Activated CD4-positive, alpha-beta T cell treated with anti-CD3 and anti-CD28 coated beads for 36 hours (primary cell): ENCODE measurements at places on chromosomes 1 and 21. TPM values are rescaled to one million over a fixed set of nuclear protein-coding genes. Genes with fewer than 3 reads are reported as not detected.
A peak's percentile ranks its signal among the peaks of the same experiment; 100 is the strongest.

DNA sequence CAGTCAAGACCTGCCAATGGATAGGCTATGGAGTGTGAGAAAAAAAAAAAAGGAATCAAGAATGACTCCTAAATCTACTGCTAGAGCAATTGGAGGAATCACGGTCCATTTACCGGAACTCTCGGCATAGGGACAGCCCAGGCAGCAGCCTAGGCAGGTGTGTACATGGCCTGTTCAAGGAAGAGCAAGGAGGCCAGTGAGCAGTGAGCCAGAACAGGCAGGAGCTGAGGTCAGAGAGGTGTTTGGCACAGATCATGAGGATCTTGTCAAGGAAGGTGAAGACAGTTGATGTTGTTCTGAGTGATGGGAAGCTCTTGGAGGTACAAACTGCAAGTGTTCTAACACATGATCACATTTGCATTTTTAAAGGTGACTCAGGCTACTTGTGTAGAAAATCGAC lies 40.6 kb upstream of the HHAT start:
- DNase-seq: no peak

The ADAMTS4 gene
- 0.40 TPM for total RNA-seq

DNA sequence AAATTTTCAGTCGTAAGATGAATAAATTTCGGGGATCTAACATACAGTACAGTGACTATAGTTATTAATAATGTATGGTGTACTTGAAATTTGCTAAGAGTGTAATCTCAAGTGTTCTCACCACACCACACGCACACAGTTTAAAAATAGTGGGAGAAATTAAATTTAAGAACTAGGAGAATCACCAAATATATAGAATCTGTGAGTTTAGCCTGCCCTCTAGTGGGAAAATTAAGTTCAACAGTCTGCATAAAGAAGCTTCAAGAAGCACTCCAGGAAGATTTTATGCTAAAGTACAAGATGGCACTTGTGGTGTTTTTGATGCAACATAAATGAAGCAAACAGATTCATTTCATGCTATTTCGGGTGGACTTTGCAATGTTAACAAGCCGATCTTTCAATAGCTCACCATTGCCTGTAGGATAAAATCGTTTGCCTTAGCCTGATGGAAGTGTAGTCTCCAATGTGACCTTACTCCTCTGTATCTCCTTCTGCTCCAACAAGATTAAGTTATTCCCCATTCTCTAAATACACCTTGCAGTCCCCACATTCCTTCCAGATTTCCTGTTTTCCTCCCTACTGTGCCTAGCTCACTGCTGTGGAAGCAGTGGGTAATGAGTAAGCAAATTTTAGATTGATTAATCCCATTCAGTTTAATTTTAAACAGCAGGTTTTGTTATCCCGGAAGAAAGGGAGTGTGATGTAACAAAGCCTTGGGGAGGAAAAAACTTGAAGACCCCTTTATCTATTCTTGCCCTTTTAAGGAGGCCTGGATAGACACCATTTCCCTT lies 8.7 kb upstream of the PIK3C2B start:
- no peak for DNase-seq

The VSIG8 gene
- total RNA-seq: 0.11 TPM

GRCh38 chr1:27527223-27527889 lies 37.4 kb upstream of the WASF2 start:
- DNase-seq: peak; percentile 66

GRCh38 chr1:8218351-8219092 lies 99.4 kb upstream of the SLC45A1 start:
- no peak for DNase-seq

DNA sequence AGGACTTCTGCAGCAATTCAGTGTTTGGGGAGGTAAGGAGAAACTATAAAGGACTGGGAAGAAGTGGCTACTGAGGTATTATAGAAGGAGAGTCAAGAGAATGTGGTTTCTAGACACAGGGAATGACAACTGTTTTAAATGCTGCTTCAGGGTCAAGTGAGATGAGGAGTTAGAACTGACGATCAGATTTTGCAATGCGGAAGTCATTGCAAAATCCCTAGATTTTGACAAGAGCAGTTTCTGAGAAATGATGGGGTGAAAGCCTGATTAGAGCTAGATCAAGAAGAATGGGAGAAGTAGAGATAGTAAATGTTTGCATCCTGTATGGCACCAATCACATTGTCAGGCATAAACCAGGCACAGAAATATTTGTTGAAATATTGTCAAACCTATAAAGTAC lies 4.7 kb upstream of the TSNAX start:
- no peak for DNase-seq

DNA sequence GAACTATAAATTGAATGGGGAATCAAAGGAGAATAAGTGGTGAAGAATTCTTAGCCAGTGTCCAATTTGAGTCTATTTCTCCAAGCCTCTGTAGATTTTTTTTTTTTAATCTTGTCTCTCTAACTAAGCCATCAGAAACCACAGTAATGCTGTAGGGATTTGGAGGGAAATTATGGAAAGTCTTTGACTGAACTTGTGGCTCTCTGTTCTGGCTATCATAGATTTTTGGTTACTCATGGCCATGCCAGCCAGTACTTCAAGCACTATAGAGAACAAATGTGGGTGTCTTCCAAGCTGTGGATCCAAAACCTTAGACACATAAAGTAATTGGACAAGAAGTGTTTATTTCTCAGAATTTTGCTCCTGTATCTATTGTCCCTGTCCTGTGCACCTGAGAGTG lies 147.9 kb downstream of the LRRC40 start:
- DNase-seq: no peak

DNA sequence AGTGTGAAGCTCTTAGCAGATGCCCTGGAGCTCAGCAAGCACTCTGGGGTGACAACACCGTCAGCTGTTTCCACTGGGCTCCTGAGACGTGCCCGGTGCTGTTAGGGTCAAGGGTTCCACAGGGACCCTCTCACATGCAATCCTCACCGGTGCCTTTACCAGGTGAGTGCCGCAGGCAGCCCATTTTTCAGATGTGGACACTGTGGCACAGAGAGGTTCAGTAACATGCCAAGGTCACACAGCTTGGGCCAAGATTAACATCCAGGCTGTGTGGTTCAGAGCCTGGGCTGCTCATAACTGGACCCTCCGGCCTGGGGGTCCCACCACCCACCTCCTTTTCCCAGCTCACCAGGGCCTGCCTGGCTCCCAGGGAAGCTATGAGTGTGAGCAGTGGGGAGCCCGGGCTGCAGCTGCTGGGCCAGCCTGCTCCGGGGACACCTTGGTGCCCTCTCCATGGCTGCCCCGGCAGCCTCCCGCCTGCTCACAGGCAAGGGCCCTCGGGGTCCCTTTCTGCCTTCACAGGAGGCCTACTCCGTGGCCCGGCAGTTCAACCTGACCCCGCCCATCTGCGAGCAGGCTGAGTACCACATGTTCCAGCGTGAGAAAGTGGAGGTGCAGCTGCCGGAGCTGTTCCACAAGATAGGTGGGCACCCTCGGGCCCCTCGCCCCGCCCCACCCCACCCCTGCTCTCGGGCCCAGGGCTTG lies 49.3 kb downstream of the KCNAB2 start:
- DNase-seq: peak; percentile 6

GRCh38 chr1:152681616-152682015 lies 4.3 kb upstream of the LCE2B start:
- DNase-seq: no peak

- no peak for DNase-seq
Measured at GRCh38 chr1:91161749-91162148, 139.9 kb upstream of the ZNF644 start.

- DNase-seq: no peak
Measured at GRCh38 chr1:164876398-164877116, 317.6 kb downstream of the PBX1 start.

The ZNF678 gene
- 7.7 TPM for total RNA-seq

The KRTAP7-1 gene
- total RNA-seq: not detected

The MASP2 gene
- not detected for total RNA-seq

DNA sequence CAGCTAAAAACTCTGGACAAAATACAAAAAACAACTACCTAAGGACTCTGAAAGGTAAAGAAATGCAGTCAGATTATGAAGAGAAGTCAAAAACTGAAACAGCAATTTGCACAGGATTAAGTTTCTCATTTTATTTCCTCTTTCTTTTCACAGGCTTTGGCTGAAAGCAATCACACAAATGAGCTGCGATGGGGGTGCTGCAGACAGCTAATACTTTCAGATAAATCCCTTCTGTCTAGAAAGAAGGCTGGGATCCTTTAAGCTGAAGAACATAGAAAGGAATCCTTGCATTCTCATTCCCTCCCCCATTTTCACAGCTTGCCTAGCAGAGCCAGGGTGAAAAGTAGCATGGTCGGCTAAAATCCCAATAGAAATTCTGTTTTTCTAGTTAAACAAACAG lies 32.0 kb upstream of the PRDX6 start:
- no peak for DNase-seq

- no peak for DNase-seq
Measured at GRCh38 chr1:20061866-20062265, 8.1 kb upstream of the PLA2G5 start.

- DNase-seq: no peak
Measured at GRCh38 chr1:238063454-238063853, 172.7 kb upstream of the ZP4 start.

GRCh38 chr1:112674986-112675727 lies 698 bp downstream of the MOV10 start:
- peak; percentile 70 for DNase-seq

DNA sequence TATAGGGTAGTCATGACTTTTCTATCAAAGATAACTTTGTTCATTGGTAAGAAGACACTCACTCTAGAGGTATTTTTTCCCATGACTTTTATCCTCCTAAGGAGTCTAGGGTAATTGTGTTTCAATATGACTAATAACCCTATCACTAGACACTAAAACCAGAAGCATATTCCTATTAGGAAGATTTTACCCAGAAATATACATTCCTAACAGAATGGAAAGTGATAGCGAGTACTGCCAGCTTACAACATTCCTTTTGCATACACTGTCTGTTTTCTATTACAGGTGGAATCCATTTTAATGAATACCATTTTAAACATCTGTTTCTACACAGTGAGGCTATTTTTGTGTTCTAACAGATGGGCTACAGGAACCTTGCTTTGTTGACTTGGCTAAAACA lies 31.4 kb upstream of the C1orf185 start:
- DNase-seq: no peak

The HES3 gene
- not detected for total RNA-seq

DNA sequence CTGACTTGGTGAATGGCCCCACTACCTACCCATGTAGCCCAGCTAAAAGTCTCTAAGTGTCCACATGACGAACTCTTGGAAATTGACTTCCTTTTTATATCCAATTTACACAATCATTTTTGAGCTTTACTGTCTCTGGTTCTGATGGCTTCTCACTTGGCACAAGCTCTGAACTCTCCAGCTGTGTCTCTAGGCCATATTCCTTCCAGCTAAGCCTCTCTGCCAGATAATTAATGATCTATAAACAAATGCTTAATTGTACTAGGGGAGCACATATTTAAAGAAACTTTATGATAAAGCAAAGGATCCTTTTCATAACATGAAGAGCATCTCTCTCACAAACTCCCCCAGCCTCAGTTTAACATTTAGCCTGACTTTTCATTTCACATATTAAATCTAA lies 16.3 kb upstream of the BEND5 start:
- no peak for DNase-seq

- DNase-seq: no peak
Measured at GRCh38 chr1:161274874-161275273, 16.3 kb downstream of the PCP4L1 start.

DNA sequence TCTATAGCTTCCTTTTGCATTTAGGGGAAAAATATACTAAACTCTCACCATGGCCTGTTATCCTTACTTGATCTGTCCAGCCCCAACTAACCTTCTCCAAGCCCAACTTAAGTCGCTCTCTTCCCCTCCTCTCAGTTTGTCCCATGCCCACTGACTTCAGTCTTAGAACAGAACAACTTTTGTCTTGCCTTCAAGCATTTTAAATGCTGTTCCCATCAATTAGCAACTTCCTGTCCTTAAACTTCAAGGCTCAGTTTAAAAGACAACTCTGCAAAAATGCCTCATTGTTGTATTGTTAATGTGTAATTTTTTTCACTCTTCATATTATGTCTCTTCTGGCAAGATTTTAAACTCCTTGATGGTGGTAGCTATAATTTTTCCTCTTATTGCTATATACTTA lies 526.9 kb downstream of the NEGR1 start:
- DNase-seq: no peak

The EVI5 gene
- total RNA-seq: 32.6 TPM

The TMCO4 gene
- total RNA-seq: 15.6 TPM

The S100A7A gene
- total RNA-seq: not detected

The DAB1 gene
- 0.11 TPM for total RNA-seq

DNA sequence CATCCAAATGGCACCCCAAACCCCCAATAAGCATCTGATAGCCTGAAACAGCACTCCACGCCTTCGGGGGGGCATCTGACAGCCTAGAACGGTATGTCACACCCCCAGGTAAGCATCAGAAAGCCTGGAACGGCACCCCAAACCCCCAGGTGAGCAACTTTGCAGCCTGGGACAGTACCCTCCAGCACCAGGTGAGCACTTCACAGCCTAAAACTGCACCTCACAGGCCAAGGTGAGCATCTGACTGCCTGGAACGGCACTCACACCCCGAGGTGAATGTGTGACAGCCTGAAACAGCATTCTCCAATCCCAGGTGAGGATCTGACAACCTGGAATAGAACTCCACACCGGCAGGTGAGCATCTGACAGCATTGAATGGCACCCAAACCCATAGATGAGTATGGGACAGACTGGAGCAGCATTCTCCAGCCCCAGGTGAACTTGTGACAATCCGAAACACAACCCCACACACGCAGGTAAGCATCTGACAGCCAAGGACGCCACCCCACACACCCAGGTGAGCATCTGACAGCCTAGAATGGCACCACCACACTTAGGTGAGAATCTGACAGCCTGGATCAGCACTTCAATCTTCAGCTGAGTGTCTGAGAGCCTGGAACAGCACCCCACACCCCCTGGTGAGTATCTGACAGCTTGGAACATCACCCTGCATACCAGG lies 18.3 kb upstream of the MMEL1 start:
- peak; percentile 2 for DNase-seq

The VCAM1 gene
- total RNA-seq: not detected

DNA sequence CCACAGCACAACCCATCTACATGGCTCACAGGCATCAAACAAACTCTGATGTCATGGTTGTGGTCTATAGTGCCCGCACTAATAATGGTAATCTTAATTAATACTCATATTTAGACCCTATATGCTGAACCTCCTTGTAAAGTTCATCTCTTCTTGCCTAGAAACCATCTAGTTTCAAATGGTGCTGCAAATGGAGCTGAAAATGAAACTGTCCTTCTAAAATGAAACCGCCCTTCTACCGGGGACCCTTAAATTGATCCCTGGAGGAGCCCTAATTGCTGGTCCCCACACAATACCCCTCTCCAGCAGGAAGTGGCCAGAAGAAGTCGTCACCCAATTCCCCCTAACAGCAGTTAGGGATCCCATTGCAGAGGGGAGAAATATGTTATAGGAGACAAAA lies 612.6 kb downstream of the MRPL39 start:
- no peak for DNase-seq

- no peak for DNase-seq
Measured at GRCh38 chr1:17404820-17405219, 32.8 kb downstream of the PADI6 start.

DNA sequence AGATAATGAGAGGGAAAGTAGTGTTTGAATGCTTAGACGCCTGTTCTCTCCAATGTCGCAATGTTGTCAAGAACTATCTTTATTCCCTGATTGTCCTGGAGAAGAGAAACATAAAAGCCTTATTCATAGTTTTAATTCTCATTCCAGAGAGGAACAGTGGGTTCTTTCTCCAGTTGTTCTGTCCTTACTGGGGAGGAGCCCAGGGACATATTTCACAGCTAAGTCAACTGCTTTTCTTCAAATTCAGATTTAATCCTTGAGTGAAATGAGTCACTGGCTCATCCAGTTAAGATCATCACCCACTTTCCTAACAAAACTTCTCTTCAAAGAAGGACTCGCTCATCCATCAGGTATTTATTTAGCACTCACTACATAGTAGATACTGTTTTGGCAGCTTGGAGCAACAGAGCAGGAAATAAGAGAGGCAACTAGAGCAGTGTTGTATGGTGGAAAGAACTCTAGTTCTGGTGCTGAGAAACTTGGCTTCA lies 365.7 kb upstream of the USP24 start:
- DNase-seq: no peak
